Memory B cell (primary cell): ENCODE measurements at places on chromosomes 7 and 10.

- no peaks in the 10 kb centered on the region for H3K36me3 ChIP-seq
- no peak overlapping the region for H3K4me3 ChIP-seq
- H3K27me3 ChIP-seq = no peaks in the 10 kb centered on the region
- no peak for DNase-seq
Measured at GRCh38 chr7:131525820-131526219, 30.6 kb downstream of the PODXL start.

- no peak overlapping the region for H3K27ac ChIP-seq
- H3K27me3 ChIP-seq = peaks cover 3% of the 10 kb centered on the region
- no peaks in the 10 kb centered on the region for H3K4me1 ChIP-seq
Measured at GRCh38 chr10:129853562-129853903, 110.5 kb downstream of the EBF3 start.

DNA sequence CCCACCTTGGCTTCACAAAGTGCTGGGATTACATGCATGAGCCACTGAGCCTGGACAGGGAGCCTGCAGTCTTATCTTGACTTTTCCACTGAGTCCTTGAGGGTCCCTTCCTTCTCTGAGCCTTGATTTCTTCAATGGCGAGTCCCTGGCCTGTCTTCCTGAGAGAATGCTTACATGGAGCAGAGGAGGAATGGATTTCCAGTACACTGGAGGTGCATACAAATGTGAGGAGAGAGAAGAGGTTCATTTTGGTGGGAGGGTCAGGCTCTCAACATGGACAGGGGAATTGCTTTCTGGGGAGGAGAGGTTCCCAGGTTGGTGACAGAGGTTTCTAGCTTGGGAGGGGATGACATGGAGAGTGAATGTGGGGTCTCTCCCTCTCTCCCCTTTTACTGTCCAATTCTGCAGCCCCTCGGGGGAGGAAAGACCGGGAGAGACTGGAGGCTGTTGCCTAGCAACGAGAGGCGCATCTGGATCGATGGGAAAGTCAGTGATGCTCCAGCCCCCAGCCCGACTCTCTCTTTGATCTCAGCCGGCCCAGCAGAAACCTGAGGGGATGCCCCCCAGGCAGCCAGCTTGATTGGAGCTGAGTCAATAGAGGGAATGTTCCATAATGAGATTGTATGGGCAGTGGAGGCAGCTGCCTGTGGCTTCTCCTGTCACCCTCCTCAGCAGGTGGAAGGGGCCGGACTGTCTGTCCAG is 14.8 kb downstream of the SRRM3 start:
- H3K27me3 ChIP-seq = peaks cover 11% of the 10 kb centered on the region
- no peak for DNase-seq
- H3K4me3 ChIP-seq = no peak overlapping the region
- no peak overlapping the region for H3K27ac ChIP-seq

GRCh38 chr10:108443636-108444035 is 1279.1 kb upstream of the SORCS1 start:
- no peak overlapping the region for H3K4me3 ChIP-seq
- peaks cover 2% of the 10 kb centered on the region for H3K4me1 ChIP-seq
- no peaks in the 10 kb centered on the region for H3K36me3 ChIP-seq
- H3K27ac ChIP-seq = no peak overlapping the region
- DNase-seq = no peak

DNA sequence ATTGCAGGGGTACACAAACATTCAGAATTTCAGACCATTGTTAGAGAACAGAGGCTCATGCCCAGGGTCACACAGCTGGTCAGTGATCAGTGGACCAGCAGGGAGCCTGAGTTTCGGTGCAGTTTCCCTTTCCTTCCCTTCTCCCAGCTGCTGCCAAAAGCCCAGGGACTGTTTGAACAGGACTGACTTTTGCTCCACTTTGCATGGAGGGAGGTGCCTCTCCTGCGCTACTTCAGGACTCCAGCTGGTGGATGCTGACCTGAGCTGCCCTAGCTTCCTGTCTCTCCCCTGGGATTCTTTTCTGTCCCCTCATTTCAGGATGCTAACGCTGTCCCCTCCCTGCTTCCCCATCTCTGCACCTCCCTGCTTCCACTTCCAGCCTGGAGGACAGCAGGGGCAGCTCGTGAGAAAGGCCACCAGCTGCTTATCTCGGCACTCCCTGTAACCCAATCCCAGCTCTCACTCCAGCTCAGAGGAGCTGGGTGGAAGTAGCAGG is 14.5 kb downstream of the SH2D4B start:
- no peaks in the 10 kb centered on the region for H3K4me1 ChIP-seq
- no peak overlapping the region for H3K27ac ChIP-seq
- H3K4me3 ChIP-seq = no peak overlapping the region
- H3K27me3 ChIP-seq = peaks cover 7% of the 10 kb centered on the region
- no peak for DNase-seq
- H3K36me3 ChIP-seq = no peaks in the 10 kb centered on the region

DNA sequence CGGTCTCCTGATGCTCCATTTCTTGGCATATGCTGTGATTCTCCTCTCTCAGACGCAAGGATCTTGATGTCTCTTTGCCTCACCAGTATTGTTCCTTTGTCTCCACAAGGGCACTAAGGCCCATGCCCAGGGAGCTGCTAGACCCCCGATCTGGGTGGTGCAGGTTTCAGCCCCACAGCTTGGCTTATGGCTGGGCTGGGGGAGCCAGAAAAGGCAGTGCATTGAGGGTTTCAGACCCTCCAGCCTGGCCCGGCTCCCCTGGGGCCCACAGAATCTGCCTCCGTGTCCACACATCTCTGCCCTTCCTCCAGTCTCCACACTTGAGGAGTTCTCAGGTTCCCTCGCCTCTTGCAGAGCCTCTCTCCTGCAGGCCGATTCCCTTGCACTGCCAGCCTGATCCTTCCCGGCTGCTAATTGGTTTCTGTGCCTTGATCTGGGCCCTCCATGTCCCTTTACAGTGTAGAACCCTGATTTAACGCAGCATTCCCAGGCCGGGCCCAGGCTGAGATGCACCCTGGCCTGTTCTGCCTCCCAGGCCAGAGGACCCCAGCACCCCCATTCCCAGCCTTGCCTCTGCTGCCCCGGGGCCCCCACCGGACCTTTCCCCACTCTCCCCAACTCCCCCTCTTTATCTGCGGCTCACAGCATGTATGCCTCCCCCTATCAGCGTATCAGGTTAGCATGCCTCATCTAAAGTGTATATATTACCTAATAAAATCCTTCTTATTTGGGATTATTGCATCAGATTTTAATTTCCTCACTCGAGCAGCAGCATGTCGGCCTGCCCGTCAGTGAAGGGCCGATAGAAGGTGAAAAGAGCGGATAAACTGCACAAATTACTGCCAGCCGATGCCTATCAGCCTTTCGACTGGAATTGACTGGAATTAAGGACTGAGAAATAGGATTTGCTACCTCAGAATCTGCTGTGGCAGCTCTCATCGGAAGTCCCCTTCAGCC is 145.7 kb downstream of the C10orf105 start:
- H3K4me3 ChIP-seq = no peak overlapping the region
- H3K27ac ChIP-seq = no peak overlapping the region
- peaks cover 4% of the 10 kb centered on the region for H3K27me3 ChIP-seq
- DNase-seq = no peak

GRCh38 chr10:86661161-86662025 is 6.9 kb upstream of the LDB3 start:
- no peak overlapping the region for H3K4me3 ChIP-seq
- DNase-seq = no peak
- no peaks in the 10 kb centered on the region for H3K4me1 ChIP-seq

DNA sequence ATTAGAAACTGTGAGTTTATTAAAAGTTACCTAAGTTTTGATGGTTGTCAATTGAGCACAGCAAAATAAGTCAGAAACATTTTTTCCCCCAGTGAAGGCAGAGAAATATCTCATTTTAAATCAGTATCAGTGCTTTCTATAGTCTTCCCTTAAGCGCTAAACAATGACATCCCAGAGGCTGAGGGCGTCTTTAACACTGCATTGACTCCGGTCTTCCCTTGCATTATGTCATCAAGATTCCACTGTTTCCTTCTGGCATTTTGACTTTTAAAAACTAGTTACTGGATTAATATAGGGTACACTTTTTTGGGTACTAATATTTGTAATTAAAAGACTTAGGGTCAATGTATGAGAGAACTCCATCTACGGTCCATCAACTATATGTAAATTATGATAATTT is 3.9 kb downstream of the GLUD1 start:
- no peak overlapping the region for H3K27ac ChIP-seq
- H3K4me3 ChIP-seq = no peak overlapping the region
- no peak for DNase-seq
- peaks cover 12% of the 10 kb centered on the region for H3K36me3 ChIP-seq

DNA sequence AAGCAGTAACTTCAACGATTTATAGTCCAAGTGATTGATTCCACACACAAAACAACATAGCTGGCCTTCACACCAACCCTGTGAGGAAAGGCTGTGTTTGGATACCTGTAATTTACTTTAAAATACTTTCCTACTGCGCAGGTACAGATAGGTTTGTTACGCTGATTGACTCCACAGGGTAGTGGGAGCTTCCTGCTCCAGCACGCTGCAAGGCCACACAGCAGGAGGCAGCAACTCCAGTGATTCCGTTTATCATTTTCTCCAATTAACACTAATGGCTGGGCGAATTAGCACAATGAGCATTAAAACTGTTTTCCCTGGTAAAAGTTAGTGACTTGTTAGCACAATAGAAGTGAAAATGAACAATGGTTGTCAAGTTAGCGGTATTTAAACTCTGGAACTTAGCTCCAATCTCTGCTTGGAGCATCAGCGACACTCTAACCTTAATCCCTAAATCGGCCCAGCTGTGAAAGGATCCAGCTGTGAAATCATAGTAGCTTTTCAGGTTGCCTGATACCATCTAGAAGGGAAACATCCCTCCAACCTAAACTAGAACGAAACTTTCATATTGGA is 959 bp downstream of the DCLRE1C start:
- H3K27ac ChIP-seq = peak overlapping the region; percentile 90
- H3K27me3 ChIP-seq = no peaks in the 10 kb centered on the region
- DNase-seq = no peak
- H3K4me3 ChIP-seq = peak overlapping the region; percentile 88

DNA sequence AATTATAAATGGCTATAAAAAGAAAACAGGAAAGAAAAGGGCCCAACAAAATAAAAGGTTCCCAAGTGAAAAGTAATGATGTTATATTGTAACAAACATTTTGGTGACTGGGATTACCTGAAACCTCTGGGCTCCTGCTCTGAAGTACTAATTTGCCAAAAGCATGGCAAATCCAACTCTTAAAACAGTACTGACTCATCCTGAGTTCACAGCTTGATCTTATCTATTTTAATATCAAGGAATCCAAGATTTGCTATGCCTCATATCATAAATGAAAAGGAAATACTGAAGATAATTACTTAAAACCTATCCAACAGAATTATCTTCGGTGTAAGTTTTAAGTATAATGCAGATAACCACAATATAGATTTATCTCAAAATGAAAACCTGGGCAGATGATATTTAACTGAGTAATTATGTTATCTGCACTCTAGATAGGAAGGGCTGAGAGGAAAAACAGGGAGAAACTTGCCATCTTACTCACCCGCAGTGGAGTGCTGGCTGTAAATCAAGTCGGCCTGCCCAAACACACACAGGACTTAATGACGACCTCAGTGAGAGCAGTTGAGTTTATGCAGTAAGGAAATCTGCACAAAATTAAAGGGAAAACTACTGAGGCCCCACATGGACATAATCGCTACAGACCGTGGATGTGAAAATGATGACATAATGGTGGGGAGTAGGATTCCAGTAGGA is 48.4 kb downstream of the MPP7 start:
- no peak overlapping the region for H3K4me3 ChIP-seq
- DNase-seq = no peak
- no peaks in the 10 kb centered on the region for H3K27me3 ChIP-seq
- H3K36me3 ChIP-seq = no peaks in the 10 kb centered on the region

- H3K27ac ChIP-seq = peak overlapping the region; percentile 76
- H3K4me3 ChIP-seq = peak overlapping the region; percentile 14
- peaks cover 20% of the 10 kb centered on the region for H3K4me1 ChIP-seq
- H3K27me3 ChIP-seq = no peaks in the 10 kb centered on the region
Measured at GRCh38 chr10:62779487-62780248, 24.9 kb upstream of the ADO start.

DNA sequence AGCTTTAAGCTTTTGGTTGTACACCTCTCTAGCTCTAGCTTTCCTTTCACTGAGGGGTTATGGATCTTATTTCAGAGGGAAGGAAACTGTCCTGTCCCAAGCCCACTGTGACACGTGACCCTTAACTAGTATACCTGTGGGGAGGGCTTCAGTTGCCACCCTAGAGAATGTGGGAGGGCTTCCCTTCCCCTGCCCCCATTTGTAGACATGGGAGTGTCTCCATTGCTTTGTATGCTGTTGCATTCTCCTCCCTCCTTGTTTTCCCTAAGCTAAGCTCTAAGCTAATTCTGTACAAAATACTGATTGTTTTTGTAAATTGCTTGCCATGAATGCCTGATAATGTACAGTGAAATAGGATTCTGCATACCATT is 11.2 kb downstream of the LUC7L2 start:
- H3K36me3 ChIP-seq = peaks cover 5% of the 10 kb centered on the region
- H3K4me1 ChIP-seq = peaks cover 33% of the 10 kb centered on the region
- no peak for DNase-seq
- H3K27ac ChIP-seq = peak overlapping the region; percentile 28
- H3K27me3 ChIP-seq = no peaks in the 10 kb centered on the region

GRCh38 chr10:83083831-83084230 is 1055.5 kb upstream of the GHITM start:
- no peak overlapping the region for H3K4me3 ChIP-seq
- no peaks in the 10 kb centered on the region for H3K36me3 ChIP-seq
- H3K27me3 ChIP-seq = no peaks in the 10 kb centered on the region
- DNase-seq = no peak
- H3K27ac ChIP-seq = no peak overlapping the region

- no peaks in the 10 kb centered on the region for H3K27me3 ChIP-seq
- peak overlapping the region; percentile 38 for H3K4me3 ChIP-seq
Measured at GRCh38 chr7:43669286-43670081, 59.8 kb downstream of the COA1 start.

DNA sequence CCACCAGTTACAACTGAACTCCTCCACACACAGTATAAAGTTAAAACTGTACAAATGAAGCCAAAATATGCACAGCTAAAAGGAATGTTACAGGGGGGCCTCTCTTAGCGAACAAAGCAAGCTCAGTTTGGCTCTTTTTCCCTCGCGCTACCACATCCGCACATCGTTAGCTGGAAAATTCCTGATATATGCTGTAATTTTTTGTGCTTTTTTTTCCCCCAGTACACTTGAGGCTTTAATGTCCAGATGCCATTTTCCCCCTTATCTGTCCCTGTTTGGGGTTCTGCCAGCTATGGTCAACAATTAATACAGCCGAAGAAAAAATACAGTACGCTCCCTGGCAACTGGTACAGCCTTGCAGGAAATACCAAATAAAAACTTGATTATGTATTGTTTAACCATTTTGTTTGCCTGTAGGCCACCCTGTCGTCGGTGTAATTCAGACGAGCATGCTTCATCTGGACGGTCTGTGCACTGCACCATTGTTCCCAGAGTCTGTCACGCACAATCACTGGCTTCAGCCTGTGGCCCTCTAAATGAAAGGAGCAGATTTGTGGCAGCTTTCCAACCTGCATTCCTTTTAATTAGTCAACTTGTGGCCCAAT is 108.1 kb upstream of the FAM133B start:
- no peaks in the 10 kb centered on the region for H3K27me3 ChIP-seq
- H3K36me3 ChIP-seq = no peaks in the 10 kb centered on the region
- H3K4me3 ChIP-seq = no peak overlapping the region
- no peaks in the 10 kb centered on the region for H3K4me1 ChIP-seq
- DNase-seq = no peak

GRCh38 chr7:149130572-149131198 is 4.6 kb upstream of the ZNF425 start:
- no peak overlapping the region for H3K4me3 ChIP-seq
- peaks cover 19% of the 10 kb centered on the region for H3K36me3 ChIP-seq
- no peak overlapping the region for H3K27ac ChIP-seq
- H3K27me3 ChIP-seq = no peaks in the 10 kb centered on the region
- DNase-seq = no peak
- peaks cover 10% of the 10 kb centered on the region for H3K4me1 ChIP-seq

- no peak overlapping the region for H3K27ac ChIP-seq
- H3K4me3 ChIP-seq = no peak overlapping the region
- peaks cover 6% of the 10 kb centered on the region for H3K36me3 ChIP-seq
- peaks cover 4% of the 10 kb centered on the region for H3K4me1 ChIP-seq
- DNase-seq = no peak
Measured at GRCh38 chr10:130244031-130244927, 108.1 kb downstream of the GLRX3 start.
